ENCODE measurements at places on chromosomes 12 and 14.

DNA sequence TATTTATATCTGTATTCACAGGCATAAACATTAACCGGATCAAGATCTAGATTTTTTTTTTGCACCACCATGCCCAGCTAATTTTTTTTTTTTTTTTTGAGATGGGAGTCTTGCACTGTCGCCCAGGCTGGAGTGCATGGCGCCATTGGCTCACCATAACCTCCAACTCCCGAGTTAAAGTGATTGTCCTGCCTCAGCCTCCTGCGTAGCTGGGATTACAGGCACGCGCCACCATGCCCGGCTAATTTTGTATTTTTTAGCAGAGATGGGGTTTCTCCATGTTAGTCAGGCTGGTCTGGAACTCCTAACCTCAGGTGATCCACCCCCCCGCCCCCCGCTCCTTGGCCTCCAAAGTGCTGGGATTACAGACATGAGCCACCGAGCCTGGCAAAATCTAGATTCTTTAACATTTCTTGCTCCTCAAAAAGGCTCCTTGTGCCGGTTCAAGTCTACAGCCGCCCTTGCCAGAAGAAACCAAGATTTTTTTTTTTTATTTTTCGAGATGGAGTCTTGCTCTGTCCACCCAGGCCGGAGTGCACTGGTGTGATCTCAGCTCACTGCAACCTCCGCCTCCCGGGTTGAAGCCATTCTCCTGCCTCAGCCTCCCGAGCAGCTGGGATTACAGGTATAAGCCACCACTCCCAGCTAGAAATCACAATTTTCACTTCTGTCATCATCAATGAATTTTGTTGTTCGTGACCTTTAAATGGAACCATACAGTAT is 36.9 kb upstream of the SLC2A3 start:
- no peak for DNase-seq

- no peak for DNase-seq
Measured at GRCh38 chr14:85573406-85573805, 43.5 kb downstream of the FLRT2 start.

DNA sequence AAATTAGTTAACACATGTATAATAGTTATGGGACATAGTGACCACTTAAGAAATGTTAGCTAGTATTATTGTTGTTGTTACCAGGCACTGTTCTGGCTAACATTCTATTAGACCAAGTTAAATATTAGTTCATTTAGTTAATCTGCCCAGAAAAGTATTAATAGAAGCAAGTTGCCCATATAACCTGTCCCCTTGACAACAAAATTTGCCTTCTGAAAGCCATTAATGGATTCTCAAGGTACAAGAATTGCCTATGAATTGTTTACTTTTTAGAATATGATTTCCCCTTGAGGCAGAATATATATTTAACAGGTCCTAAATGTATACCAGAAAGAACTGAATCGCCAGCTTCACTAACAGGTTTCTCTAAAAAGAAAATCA is 167.3 kb upstream of the TMCC3 start:
- DNase-seq, result no peak

DNA sequence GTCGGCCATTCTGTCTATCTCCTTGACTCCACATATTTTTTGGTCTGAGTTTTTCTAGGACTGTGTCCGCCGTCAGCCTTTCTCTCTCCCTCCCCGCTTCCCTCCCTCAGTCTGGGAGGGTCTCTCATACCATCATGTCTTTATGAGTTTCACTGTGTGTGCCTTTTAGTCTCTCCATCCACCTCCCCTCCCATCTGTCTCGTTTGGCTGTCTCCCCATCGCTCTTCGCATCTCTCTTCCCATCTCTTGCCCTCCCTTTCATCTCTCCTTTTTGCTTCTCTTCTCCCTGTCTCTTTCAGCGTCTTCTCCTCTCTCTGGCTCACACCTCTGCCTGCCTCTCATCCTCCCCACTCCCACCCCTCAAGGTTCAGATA is 6.9 kb upstream of the CISTR start:
- DNase-seq, result no peak

DNA sequence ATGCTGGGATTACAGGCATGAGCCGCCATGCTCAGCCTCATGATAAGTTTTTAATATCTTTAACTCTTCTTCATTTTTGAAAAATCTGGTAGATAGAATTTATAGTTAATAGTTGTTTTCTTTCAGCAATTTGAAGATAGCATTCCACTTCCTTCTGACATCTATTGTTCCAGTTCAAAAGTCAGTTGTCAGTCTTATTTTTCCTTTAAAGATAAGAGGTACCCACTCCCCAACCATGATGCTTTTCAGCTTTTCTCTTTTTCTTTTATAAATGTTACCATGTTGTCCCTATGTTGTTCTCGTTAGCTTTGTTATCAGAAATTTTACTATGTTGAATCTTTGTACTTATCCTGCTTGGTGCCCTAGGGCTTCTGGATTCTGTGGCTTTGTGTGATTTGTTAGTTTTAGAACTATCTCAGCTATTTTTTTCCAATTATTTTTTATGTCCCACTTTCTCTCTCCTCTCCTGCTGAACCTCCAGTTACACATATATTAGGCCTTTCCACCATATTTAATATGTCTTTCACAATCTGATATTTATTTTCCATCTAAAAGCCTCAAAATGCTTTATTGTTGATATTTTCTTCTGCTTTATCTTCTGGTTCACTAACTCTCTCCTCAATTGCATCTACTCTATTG is 181.6 kb upstream of the FOXN3 start:
- no peak for DNase-seq

- no peak for DNase-seq
Measured at GRCh38 chr12:14614704-14615121, 47.0 kb upstream of the PLBD1 start.

GRCh38 chr12:51529651-51529970 is 61.4 kb upstream of the SCN8A start:
- DNase-seq, result no peak

- DNase-seq, result no peak
Measured at GRCh38 chr14:50957296-50957695, 13.0 kb upstream of the PYGL start.

DNA sequence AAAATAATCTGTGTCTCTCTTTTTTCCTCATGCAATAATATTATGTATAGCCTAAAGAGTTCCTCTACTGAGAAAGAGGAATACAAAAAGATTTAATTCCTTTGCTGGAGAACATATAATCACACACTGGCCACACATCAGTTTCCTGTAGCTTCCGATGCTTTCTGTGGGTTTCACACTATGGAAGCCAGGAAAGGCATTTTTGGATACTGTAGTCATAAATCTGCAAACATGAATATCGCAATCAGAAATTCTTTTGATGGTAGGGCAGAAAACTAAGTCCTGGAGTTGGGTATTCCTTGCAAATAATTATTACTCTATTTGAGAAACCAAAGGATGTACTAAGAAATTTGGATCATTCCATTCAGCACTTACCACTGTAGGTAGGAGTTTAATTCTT is 260.0 kb downstream of the ACSS3 start:
- no peak for DNase-seq

DNA sequence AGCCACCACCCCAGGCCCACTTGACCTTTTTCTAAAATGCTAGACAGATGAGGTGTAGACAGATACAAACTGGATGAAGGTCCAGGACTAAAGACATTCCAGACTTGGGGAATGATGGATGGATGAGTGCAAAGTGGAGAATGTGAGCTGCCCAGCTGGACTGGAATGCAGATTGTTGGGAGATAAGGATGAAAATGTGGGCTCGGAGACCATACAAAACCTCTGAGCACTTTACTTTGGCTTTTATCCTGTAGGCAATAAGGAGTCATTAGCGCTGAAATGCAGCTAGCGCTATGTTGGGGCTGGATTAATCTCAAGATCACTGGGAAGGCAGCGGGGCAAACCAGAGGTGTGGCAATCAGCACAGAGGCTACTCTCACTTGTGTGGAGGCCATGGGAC is 64.7 kb upstream of the GNPNAT1 start:
- no peak for DNase-seq
